ENCODE measurements at places on chromosomes 2 and 18.

GRCh38 chr2:59920961-59921360 is 632.5 kb downstream of the BCL11A start:
- no peak for DNase-seq

- no peak for DNase-seq
Observed at GRCh38 chr2:150296770-150297546, 190.5 kb downstream of the RND3 start.

GRCh38 chr18:23935804-23936203 is 78.8 kb upstream of the TTC39C start:
- DNase-seq = peak; percentile 9

GRCh38 chr2:170101789-170102188 is 76.2 kb upstream of the MYO3B start:
- no peak for DNase-seq

DNA sequence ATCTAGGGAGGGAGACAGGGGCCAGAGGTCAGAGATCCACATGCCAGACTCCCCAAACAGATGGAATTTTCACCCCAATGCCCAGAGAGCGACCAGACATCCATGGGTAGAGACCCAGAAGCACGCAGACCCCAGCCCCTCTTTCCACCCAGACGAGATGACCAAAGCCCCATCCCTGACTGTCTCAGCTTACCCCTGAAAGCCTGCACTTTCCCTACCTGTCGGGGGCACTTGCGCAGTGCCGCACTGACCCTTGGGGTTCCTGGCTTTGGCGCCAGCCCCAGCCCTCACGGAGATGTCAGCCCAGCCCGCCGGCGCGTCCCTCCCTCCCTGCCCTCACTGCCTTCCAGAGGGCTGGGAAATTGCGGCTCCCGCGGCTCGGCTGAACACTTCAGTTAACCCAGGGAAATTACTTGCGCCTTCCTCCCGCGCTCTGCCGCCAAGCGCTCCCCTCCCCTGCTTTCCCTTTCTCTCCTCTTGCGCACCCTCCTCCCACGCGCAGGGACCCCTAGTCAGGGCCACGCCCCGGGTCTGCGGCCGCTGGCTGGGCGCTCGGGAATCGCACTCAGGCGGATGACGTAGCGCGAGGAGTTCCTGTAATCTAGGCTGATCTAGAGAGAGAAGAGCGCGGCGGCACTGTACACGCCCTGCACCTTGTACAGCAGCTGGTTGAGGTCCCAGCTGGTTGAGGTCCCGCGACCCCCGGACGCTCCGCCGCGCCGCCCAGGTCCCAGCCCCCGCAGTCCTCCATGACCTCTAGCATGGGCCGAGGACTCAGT is 12.0 kb downstream of the ALPG start:
- no peak for DNase-seq

DNA sequence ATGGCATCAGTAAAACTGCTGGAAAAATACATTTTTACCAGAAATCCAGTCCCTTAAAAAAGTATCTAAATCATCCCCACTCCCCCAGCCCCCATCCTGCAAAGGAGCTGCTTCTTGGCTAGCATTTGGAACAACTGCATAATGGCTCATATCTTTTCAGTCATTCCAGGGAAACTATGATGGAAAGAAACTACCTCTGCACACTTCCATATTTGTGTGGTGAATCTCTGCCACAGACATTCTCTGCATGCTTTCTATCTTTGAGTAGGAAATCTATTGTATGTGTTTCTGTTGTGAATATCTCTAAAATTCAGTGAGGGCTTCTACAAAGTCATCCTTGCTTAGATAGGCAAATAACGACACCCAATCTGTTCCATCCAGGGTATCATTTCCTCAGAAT is 632.3 kb downstream of the LRP1B start:
- DNase-seq = no peak

- DNase-seq = no peak
Observed at GRCh38 chr2:5695654-5696403, 3.6 kb downstream of the SOX11 start.

DNA sequence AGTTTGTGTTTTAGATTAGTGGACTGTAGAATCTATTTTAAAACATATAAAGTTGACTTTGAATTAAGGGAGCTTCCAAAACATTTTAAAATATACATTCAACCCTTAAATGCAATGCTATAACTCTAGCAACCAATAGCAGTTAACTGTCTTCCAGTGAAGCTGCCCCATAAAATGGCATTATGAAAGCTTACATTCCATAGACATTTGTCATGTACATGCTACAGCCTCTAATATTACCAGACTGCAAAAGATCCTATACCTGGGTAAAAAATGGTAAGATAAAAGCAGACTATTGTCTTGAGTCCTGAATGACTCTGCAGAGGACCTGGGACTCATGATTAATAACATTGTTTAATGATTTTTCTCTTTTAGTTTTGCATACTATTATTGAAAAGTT is 489.4 kb downstream of the LRP1B start:
- no peak for DNase-seq
